ENCODE measurements at places on chromosomes 7 and 10.

DNA sequence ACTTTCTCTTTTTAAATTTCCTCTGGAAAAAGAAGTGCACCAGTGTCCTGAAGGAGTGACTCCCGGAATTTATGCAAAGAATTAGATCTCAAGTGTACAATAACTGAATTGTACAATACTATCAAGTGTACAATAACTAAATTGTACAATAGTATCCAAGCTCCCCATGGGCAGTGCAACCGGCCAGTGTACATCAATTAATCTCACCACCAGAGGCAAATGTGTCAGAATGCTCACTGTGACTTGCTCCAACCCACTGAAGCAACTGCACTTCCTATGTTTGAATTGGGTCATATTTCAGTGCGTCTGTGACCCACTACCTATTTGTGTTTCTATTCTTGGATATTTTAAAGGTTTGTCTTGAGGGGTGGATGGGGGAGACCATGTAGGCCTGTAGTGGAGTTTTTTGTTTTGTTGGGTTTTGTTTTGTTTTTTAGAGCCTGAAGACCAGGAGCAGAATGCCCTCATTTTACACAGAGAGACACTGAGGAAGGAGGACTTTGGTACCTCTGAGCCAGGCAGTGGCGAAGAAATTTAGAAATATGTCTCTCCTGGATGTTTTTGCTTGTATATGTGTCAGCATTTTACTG, 78.5 kb upstream of the CTTNBP2 start:
- no peak for DNase-seq

- no peak for DNase-seq
These were observed 115.4 kb upstream of the ADO start for GRCh38 chr10:62688971-62689700.

DNA sequence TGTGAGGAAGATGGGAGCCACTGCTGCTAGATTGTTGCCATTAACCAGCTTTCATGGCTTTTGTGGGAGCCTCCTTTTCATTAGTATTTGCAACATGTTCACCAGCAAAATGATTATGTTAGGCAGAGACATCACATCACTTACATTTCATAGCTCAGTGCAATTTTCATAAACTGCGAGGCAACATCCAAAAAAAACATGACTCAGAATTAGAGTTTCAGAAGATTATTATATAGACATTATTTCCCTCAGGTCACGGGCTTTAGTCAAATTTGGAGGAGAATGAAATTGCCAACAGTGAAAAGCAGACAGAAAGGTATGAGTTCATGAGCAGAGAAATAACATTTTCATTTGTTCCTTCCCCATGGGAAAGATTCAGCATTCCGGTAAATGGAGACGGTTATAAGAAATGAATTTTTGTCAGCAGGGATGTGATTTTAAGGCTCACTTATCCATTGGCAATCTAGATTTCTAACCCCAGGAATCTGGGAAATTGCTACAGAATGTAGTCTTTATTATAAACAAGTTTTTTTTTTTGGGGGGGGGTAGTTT, 573.2 kb downstream of the AUTS2 start:
- DNase-seq, result no peak

- DNase-seq, result no peak
These were observed 115.8 kb downstream of the THSD7A start for GRCh38 chr7:11716185-11716584.

DNA sequence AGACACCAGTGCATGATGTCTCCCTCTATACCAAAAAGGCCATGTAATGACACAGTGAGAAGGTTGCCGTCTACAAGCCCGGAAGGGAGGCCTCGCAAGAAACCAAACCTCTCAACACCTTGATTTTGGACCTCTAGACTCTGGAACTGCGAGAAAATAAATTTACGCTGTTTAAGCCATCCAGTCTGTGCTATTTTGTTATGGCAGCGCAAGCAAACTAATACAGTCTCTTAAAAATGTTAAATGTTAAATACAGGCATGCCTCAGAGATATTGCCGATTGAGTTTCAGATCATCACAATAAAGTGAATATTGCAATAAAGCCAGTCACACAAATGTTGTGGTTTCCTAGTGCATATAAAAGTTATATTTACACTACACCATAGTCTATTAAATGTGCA, 5.0 kb upstream of the MINDY3 start:
- no peak for DNase-seq

GRCh38 chr10:79063661-79064492, 4.9 kb upstream of the ZMIZ1 start:
- DNase-seq, result no peak

- DNase-seq, result peak; percentile 91
These were observed 13.1 kb upstream of the LIPF start for GRCh38 chr10:88651101-88651551.

GRCh38 chr10:130371156-130371555, 235.0 kb downstream of the GLRX3 start:
- no peak for DNase-seq

DNA sequence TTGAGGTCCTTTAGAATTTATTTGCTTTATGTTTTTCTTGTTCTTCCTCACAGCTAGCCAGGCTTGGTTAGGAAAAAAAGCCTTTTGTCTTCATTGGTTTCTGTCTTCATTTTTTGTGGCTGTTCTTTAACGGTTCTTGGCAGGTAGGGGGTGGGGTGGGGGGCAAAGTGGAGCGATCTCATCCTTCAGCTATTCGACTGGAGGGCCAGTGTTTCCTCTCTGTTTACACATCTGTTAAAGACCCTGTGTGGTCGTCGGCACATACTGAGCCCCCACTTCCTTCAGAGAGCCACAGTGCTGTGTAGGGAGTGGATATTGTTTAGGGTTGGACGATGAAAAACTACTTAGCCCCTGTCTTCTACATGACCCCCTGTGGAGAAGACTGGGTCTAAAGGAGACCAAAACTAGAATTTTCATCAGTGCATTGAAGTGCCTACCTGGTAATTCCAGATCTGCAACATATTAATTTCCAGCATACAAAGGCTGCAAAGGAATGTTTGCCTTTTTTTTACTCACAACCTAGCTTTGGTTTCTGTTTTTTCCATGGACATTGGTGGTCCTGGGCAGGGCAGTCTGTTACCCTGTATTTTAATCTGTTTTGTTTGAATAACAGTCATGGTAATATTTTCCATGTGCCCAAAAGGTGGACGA, 29.0 kb downstream of the PRPF18 start:
- no peak for DNase-seq

DNA sequence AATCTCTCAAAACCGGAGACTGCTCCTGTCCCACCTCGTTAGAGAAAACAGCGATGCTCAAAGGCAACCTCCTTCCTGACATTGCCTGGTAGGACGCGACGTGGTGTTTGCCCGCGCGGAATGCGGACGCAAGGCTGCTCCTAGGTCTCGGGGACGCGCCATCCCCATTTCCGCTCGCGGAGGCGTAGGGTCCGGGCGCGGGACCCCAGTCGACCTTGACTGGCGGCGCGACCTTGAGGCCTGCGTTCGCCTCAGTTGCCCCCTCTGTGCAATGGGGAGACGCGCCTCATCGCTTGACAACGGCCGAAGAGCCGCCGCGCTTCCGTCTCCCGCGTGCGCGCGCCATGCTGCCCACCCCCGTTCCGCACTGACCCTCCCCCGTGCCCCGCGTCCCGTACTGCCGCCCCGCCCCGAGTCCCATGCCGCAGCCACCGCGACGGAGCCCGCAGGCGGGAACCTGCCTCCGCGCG, 412 bp upstream of the PPIA start:
- no peak for DNase-seq

- DNase-seq, result no peak
These were observed 194.1 kb downstream of the CREB5 start for GRCh38 chr7:28606421-28606820.

DNA sequence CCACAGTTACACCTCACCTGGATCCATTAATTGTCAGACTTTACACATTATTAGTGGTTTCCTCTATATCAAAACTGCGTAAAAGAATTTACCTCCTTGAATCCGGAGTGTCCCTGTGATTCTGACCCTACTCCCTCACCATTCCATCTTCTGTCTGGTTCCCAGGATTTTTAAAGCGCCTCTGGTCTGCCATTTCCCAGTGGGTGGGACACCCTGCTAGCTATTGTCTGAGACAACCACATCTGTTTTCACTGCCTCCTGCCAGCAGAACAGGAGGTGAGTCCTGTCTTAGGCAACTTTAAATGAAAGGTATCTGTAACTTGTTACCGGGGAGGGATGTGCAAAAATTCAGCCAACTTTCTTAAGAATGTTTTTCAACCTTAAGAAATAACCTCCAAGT, 2.3 kb downstream of the MACROH2A2 start:
- DNase-seq, result no peak

DNA sequence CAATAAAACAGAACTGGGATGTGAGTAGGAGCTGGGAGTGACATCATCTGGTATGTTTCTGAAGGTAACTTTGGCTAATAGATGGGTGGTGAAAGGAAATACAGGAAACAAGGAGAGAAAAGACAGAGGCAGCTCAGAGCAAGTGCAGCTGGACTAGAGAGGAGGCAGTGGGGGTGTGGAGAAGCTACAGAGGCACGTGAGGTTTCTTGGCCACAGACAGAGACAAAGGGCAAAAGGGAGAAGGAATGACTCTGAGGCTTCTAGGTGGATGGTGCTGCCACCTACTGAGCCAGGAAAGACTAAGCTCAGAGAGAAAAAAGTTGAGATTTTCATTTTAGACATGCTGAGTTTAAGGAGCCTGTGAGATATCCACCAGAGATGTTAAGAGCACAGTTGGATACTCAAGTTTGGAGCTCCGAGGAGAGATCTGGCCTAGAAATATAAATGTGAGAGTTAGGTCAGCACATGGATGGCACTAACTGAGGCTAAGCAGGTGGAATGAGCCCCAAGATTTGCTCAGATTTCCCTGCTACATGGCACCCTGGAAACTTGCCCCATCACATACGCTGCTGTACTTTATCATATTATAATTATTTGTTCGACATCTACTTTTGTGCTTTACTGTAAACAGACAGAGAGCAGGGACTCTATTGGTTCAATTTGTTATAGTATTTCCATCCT, 293.0 kb upstream of the IMMP2L start:
- DNase-seq, result no peak

- DNase-seq, result no peak
These were observed 2.1 kb upstream of the DHX32 start for GRCh38 chr10:125883211-125883610.

DNA sequence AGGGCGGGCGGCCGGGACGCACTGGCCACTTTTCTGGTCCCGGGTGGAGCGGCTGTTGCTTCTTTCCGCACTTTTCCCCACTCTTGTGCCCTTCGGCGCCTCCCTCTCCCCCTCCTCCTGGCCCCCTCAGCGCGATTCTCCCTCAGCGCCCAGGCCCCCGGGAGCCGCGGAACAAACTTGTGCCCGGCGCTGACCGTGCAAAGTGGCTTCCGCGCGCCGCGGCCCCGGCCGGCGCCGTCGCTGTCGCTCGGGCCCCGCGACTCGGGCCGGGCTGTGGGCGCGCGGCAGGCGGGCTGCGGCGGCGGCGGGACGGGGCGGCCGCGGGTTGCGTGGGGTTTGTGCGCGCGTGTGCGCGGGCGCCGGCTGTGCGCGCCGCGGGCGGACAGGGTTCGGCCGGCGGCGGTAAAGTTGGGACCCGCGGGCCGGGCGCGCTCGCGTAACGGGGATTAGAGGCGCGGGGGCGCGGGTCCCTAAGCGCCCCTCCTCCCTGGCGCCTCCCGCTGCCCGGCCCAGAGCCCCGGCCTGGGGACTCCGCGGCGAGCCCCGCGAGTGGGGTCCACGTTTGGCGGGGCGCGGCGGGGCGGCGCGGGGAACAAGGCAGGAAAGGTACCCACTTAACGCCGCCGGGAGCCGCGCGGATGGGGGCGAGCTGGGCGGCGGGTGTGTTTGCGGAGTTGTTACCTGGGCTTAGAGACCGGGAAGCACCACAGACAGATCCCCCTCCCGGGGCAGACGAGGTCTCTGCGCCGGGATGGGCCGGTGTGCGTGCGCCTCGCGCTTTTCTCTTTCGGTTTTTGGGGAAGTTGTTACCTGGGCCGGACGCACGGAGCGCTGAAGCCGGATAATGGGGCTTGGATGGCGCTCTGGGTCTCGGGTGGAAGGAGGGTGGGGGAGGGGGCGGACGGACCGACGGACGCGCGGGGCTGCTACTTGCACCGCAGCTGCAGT, 860 bp downstream of the ZEB1 start:
- DNase-seq, result no peak

GRCh38 chr10:113993489-113993991, 50.1 kb upstream of the ADRB1 start:
- no peak for DNase-seq

- DNase-seq, result peak; percentile 49
These were observed 38.3 kb upstream of the KLHL7 start for GRCh38 chr7:23067271-23067670.

GRCh38 chr7:131895541-131896164, 339.2 kb upstream of the PODXL start:
- DNase-seq, result peak; percentile 89
